ENCODE measurements at places on chromosomes 3 and 15. TPM values are rescaled to one million over a fixed set of nuclear protein-coding genes. Genes with fewer than 3 reads are reported as not detected.

- no peaks in the 10 kb centered on the region for H3K36me3 ChIP-seq
- H3K27ac ChIP-seq = no peak overlapping the region
- peaks cover 34% of the 10 kb centered on the region for H3K4me1 ChIP-seq
- no peak overlapping the region for H3K4me3 ChIP-seq
Observed at GRCh38 chr15:40328176-40328575, 4.7 kb downstream of the INAFM2 start.

DNA sequence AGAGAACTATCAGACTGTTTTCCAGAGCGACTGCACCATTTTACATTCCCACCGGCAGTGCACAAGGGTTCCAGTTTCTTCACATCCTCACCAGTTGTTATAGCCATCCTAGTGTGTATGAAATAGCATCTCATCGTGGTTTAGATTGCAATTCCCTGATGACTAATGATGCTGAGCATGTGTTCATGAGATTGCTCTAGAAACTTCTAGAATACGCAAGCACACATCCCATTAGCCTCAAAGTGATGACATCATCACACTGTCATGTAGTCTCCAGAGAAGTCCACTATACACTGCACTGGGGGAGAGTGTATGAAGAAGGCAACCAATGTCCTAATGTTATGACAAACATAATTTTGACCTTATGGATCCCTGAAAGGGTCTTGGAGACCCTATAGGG lies 30.1 kb downstream of the FBLN2 start:
- no peaks in the 10 kb centered on the region for H3K4me1 ChIP-seq
- H3K27me3 ChIP-seq = no peaks in the 10 kb centered on the region
- H3K27ac ChIP-seq = no peak overlapping the region
- no peaks in the 10 kb centered on the region for H3K36me3 ChIP-seq

- no peak overlapping the region for H3K27ac ChIP-seq
- no peaks in the 10 kb centered on the region for H3K27me3 ChIP-seq
Observed at GRCh38 chr3:65168547-65168946, 480.7 kb upstream of the ADAMTS9 start.

- no peak overlapping the region for H3K4me3 ChIP-seq
- no peaks in the 10 kb centered on the region for H3K4me1 ChIP-seq
- no peaks in the 10 kb centered on the region for H3K36me3 ChIP-seq
- no peak for DNase-seq
- no peaks in the 10 kb centered on the region for H3K27me3 ChIP-seq
- no peak overlapping the region for H3K27ac ChIP-seq
Observed at GRCh38 chr15:76517910-76518309, 181.3 kb downstream of the ISL2 start.

GRCh38 chr3:83816653-83817052 lies 1142.1 kb upstream of the CADM2 start:
- H3K27me3 ChIP-seq = no peaks in the 10 kb centered on the region
- no peak for DNase-seq
- H3K4me3 ChIP-seq = no peak overlapping the region
- no peaks in the 10 kb centered on the region for H3K36me3 ChIP-seq
- H3K27ac ChIP-seq = no peak overlapping the region

DNA sequence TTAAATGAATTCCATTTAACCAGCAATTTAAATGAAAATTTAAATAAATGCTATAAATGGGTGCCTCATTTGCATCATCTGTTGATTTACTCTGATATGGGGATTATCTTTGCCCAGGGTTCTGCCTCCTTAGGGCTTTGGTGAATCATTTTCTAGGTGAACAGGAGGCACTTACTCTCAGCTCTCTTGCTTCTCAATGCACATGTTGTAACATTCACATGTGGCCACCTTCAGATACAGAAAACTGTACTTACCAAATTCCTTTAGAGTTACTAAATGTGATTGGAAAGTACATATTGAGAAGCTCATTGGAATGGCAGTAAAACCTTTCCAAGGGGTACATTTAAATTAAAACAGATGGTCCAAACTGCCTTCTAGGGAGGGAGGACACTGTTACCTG lies 20.8 kb downstream of the GADL1 start:
- no peaks in the 10 kb centered on the region for H3K36me3 ChIP-seq
- H3K27ac ChIP-seq = no peak overlapping the region
- peaks cover 26% of the 10 kb centered on the region for H3K27me3 ChIP-seq
- H3K4me1 ChIP-seq = no peaks in the 10 kb centered on the region
- DNase-seq = no peak

Gene ABHD5
- 48.5 TPM for total RNA-seq

Gene CTDSPL2
- 67.2 TPM for total RNA-seq

GRCh38 chr3:140152851-140153639 lies 218.1 kb downstream of the CLSTN2 start:
- H3K4me3 ChIP-seq = no peak overlapping the region
- no peaks in the 10 kb centered on the region for H3K36me3 ChIP-seq
- no peak overlapping the region for H3K27ac ChIP-seq

DNA sequence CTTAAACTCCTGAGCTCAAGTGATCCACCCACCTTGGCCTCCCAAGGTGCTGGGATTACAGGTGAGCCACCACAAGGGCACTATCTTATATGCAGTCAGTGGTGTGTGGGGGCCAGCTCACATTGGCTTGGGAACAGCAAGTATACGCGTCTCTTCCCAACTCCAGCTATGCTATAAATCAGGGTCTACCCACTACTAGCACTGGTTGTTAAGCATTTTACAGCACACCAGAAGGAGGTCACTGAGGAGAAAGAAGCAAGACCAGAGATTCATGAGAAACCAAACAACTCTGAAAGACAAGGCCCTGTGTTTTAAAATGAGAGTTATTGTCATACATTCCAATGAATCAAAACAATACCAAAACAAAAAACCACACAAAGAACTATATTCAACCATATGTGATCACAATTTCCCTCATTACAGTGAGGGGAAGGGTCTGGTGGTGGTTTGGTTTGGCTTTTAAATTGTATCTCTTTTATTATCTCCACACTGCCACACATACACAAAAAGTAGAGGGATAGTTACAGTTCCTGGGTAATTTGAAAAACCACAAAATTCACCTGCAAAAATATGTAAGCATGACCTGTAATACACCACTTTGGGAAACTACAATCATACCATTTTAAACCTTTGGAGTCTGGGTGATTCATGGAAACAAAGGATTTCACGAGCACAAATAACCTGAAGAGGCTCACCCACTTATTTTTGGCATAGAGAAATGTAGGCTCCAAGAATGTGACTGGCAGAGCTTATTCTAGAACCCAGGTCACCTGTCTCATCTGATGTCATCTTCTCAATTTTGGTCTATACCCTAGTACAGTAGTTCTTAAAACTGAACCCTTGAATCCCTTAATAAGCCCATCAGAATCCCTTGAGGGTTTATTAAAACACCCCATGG lies 5.2 kb downstream of the MAGI1 start:
- H3K27ac ChIP-seq = no peak overlapping the region
- no peak overlapping the region for H3K4me3 ChIP-seq
- peaks cover 4% of the 10 kb centered on the region for H3K4me1 ChIP-seq
- H3K27me3 ChIP-seq = peaks cover 32% of the 10 kb centered on the region
- no peaks in the 10 kb centered on the region for H3K36me3 ChIP-seq

Gene CCDC9B
- 0.29 TPM for total RNA-seq

GRCh38 chr3:178518660-178519396 lies 17.4 kb upstream of the KCNMB2 start:
- H3K27ac ChIP-seq = no peak overlapping the region
- no peaks in the 10 kb centered on the region for H3K36me3 ChIP-seq
- no peak for DNase-seq
- H3K4me3 ChIP-seq = no peak overlapping the region

DNA sequence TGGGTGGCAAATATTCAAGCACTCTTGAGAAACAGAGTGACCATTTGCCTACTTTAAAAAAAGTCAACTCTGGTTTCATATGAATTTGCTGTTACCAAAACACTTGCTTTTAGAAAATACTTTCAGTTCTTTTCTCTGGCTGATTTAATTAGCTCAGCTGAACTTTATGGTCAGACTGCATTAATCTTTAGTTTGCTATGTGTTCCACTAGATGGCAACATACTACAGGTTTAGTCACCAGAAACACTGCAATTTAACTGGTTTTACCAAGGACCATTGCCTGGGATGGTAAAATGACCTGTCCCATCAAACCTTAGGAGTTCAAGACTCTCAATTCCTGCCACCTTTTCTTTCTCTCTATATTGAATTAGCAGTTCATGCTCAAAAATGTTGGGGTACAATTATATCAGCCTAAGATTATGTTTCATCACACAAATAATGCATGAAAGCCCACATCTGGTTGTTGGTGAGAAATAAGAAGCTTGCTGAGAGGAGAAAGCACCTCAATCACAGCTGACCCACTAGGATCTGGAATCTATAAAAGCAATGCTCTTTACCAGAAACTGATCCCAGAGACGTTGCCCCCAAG lies 14.2 kb downstream of the EIF4E3 start:
- H3K27me3 ChIP-seq = no peaks in the 10 kb centered on the region
- DNase-seq = no peak
- no peak overlapping the region for H3K4me3 ChIP-seq

- peak overlapping the region; percentile 54 for H3K27ac ChIP-seq
- no peaks in the 10 kb centered on the region for H3K27me3 ChIP-seq
- H3K36me3 ChIP-seq = no peaks in the 10 kb centered on the region
- H3K4me3 ChIP-seq = peak overlapping the region; percentile 67
Observed at GRCh38 chr3:16849795-16850194, 35.0 kb upstream of the PLCL2 start.

Gene FGF7
- total RNA-seq = not detected

Gene NMNAT3
- 3.4 TPM for total RNA-seq

Gene GOLGA8S
- 3.8 TPM for total RNA-seq

Gene THSD4
- total RNA-seq = not detected

Data from natural killer cell treated with Interleukin-12 subunit alpha and Interleukin-12 subunit beta and Interleukin-15 and Interleukin-18, amount 100 ng/mL, for 72 hours (primary cell).